ENCODE measurements at places on chromosomes 3 and 15.
A peak's percentile ranks its signal among the peaks of the same experiment; 100 is the strongest.

- no peak for DNase-seq
Measured at GRCh38 chr3:16904423-16905417, 20.0 kb downstream of the PLCL2 start.

GRCh38 chr3:37228749-37229148, 54.4 kb upstream of the LRRFIP2 start:
- no peak for DNase-seq

DNA sequence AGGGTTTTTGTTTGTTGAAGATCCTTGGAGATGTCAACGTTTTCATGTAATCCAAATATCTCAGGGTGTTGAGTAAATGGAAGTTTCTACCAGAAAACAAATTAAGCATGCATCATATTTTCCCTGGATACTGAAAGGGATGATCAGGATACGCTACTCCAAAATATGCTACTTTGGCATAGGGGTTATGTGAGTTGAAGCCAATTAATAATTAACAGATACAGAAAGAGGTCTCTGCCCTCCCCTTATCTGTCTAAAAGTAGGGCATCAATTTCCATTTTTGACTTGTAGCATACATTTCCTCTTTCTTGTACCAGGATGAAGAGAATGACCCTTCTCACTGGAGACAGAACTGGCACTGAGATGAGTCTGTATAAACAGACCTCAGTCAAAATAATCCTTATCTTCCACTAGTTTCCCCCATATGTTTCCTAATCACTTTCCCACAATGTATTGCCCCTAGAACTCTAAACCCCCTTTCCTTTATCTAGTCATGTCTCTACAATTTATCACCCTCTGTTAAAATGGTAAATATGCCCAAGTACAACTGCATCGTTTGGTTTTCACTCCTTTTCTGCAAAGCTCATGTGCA, 17.4 kb upstream of the ASB14 start:
- no peak for DNase-seq

DNA sequence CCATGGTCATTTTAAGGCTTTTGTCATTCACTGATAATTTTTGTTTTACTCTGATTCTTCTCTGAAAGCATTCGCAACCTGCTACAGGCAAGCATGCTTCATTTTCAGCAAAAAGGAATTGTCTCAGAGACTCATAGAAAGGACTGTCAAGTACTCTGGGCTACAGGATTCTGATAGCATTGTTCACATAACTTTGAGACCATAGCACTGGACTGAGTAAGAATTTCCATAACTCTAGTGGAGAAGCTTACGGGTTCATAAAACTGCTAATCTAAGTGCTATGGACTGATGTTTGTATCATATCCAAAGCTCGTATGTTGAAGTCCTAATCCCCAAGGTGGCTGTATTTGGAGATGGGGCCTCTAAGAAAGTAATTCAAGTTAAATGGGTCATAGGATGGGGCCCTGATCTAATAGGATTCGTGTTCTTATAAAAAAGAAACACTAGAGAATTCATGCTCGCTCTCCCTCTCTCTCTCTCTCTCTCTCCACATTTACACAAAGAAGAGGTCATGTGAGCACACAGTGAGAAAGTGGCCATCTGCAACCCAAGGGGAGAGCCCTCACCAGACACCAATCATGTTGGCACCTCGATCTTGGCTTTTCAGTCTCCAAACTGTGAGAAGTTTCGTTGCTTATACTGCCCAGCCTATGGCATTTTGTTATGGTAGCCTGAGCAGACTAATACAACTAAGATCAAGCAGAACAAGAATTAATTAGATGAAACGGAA, 60.4 kb downstream of the CRYGS start:
- DNase-seq: no peak

DNA sequence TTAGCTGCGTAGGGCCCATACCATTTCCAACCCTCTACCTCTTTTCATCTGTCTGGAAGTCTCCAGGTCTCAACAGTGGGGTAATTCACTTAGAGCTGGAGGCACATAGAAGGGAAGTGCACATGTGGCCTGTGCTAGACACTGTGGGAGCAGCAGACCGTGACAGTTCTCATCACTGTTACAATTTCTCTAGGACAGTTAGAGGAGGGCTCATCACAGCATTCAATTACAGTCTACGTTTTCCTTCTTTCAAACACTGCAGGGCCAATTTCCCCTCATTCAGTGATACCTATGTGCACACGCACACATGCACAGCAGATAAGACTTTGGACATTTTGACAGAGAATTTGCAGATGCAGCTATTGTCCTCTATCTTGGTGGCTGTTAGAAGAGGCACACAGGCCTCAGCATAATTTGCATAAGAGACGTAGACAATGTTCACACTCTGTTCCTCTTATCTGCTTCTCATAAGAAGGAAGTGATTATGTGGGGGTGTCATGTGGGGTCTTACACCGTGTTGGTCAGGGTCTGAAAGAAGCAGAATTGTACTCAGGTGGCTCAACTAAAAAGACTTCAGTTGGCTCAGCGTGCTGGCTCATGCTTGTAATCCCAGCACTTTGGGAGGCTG, 12.6 kb upstream of the HRG start:
- DNase-seq: no peak

- DNase-seq: peak; percentile 27
Measured at GRCh38 chr3:13495921-13496723, 16.0 kb downstream of the HDAC11 start.

DNA sequence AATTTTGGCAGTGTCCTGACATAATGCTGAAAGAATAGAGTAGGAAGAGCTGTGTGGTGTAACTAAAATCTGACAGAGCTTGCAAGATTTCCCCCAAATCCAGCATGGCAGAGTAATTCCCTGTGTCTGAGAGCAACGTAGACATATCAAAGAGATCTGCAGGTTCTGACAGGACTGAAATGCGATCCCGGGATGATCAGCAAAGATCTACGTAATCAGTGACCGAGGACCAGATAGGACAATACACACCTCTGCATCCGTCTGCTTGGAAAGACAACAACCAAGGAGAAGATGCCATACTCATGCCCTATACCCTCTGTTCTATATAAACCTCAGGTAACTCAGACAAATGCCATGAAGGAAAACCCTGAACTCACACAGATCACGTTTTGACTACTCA, 26.6 kb upstream of the SYNPR start:
- DNase-seq: no peak

DNA sequence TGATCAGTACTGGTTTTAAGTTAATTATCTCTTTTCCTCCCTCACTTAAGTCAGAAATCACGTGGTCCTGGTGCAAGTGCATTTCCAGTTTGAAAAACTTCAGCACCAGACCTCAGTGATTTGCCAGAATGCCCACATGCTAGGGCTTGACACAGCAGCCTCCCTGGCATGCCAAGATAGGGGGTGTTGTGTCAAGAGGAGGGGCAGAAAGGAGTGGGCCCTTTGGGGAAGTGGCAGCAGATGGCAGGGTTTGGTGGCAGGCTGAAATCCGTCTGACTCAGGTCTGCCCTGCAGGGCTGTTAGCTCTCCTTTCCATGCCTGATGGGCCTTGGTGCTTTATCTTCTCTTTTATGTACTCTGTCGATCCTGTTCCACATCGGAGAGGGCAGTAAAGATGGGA, 23.4 kb downstream of the PXK start:
- no peak for DNase-seq

- no peak for DNase-seq
Measured at GRCh38 chr3:74626011-74626410, 11.6 kb upstream of the CNTN3 start.

DNA sequence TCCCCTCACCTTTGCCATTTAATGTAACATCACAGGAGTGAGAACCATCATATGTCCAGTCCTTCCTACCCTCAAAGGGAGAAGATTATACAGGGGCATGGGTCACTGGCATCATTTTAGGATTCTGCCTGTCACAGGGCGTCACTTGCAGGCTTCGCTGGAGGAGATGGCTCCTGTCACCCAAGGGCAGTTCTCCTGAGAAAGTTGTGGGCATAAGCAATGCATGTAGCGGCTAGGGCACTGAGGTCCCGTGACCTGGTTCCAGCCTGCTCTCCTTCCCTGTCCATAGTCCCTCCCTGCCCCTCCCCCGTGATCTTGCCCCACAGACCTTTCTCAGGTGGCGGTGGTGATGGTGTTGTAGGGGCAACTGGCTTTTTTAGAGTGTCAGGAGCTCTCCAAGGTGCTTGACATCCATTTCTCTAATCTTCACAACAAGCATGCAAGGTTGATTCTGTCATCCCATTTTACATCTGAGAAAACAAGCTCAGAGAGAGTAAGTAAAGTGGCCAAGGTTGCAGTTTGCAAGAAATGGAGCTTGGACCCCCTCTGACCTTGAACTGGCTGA, 241.5 kb upstream of the CTDSPL start:
- no peak for DNase-seq

DNA sequence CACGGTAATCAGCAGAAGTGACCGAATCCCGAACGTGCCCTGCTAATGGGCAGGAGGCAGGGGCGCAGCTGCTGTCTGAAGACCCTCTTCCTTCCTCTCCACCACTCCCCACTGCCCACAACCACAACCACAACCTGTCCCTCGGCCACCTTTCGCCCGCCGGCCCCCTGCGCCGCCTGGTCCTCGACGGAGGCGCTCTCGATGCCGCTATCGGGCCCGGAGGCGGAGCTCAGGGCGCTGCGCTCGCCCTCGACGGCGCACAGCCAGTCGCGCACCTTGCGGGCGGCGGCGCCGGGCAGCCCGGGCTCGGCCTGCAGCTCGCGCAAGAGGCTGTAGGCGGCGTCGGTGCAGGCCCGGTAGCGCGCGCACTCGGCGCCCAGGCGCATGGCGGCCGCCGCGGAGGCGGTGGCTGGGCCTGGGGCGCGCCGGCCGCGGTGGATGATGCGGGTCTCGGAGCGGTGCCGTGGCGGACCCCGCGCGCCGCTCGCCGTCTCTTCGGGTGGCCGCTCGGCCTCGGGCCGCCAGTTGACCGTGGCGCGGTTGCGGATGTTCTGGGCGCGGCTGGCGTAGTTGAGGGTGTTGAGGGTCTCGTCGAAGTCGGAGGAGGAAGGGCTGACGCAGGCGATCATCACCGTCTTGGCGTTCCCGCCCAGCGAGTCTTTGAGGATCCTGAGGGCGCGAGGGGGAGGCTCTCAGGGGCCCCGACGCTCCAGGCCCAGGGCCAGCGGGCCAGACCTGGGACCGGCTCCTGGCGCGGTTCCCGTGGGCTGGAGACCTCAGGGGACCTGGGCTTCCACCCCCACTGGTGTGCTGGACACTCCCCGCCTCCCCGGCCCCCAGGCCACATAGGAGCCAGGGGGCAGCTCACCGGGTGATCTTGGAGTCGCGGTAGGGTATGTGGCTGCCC, 6.9 kb downstream of the KIF7 start:
- no peak for DNase-seq

DNA sequence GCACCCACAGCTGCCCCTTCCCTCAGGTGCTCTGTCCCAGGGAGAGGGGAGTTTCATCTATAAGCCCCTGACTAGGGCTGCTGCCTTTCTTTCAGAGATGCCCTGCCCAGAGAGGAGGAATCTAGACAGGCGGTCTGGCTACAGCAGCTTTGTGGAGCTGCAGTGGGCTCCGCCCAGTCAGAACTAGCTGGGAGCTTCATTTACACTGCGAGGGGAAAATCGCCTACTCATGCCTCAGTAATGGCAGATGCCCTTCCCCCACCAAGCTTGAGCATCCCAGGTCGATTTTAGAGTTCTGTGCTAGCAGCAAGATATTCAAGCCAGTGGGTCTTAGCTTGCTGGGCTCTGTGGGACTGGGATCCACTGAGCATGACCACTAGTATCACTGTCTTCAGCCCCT, 181.2 kb upstream of the RARB start:
- no peak for DNase-seq

DNA sequence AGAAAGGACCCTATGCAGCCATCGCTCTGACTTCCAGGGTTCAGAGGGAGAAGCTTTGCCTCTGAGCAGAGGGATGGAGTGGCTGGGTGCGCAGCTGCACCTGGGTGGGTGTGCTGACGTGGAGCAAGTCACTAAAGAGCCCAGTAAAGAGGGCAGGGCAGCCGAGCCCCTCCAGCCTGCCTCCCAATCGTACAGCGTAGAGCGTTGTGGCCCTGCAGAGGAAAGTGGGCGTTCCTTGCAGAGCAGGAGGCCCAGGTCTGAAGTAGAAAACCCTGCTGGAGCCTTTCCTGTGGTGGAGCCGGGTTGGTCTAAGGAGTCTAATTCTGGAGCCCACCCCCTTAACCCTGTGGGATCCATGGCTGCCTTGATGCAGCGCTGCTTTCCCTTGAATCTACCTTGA, 61.0 kb downstream of the ABTB1 start:
- DNase-seq: no peak

GRCh38 chr15:52727815-52728214, 48.6 kb upstream of the ATOSA start:
- no peak for DNase-seq

DNA sequence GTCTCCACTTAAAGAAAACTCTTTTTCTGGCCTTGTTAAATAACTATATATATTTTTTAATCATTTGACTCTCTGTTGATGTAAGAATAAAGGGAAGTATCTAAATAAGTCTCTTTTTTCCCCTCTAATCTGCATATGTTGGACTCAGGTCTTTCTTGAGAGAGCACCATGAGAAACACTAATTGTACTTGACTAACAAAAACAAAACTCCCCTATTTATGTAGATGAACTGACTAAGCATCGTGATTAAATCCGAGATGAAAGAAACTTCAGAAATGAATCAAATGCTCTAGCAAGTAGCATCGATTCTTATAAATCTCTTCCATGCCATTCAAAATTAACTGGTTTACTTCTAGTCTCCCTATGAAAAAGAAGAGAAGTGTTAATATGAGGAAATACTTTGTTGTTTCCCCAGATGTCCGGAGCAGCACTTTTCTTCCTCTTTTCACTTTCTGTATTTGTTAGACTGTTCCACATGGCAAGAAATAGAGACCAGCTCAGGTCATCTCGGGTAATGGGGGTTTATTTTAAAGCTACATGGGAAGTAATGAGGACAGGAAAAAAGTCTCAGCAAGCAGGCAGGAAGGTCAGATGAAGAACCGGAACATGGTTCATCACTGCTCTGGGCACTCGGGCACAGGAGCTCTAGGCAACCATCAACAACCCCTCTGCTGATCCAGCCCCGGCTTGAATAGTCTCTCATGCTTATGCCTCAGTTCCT, 288.3 kb downstream of the CNTN6 start:
- DNase-seq: no peak

- DNase-seq: no peak
Measured at GRCh38 chr3:168117059-168117458, 21.3 kb upstream of the GOLIM4 start.

- no peak for DNase-seq
Measured at GRCh38 chr15:33089878-33090757, 104.4 kb downstream of the FMN1 start.

- DNase-seq: no peak
Measured at GRCh38 chr3:183131735-183132134, 30.8 kb downstream of the LAMP3 start.

- no peak for DNase-seq
Measured at GRCh38 chr15:67571648-67572415, 29.3 kb downstream of the MAP2K5 start.

DNA sequence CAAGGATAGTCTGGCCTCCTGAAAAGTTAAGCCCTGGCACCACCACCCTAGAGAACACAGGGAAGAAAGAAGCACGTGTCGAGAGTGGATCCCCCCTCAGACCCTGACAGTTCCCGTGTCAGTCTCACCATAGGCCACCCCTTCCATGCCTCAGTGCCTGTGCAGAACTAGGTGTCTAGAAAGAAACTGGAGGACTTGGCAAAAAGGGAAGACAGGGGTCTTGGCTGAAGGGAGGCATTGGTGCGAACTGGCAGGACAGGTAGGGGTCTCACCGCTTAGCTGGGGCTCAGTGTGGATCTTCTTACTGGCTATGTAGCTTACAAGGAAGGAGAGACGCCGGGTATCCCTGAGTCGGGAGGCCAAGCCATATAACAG, 518 bp downstream of the QARS1 start:
- DNase-seq: no peak
